ENCODE measurements at places on chromosomes 11 and 22.

DNA sequence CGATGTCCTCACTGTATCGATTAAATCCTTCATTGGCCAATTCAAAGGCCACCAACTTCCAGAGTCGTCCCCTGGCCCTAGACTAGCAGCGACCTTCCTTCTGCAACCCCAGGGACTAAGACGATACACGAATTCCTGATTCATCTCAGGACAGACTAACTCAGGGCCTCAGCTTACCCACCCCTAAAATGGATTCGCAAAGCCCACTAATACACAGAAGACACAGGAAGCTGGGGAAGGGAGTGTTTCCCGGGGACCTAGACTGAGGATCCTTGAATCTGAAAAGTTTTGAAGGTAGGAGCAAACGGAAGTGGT is 509 bp downstream of the LAMTOR1 start:
- DNase-seq = no peak

- no peak for DNase-seq
These were observed 453.6 kb downstream of the MN1 start for GRCh38 chr22:27347951-27348350.

DNA sequence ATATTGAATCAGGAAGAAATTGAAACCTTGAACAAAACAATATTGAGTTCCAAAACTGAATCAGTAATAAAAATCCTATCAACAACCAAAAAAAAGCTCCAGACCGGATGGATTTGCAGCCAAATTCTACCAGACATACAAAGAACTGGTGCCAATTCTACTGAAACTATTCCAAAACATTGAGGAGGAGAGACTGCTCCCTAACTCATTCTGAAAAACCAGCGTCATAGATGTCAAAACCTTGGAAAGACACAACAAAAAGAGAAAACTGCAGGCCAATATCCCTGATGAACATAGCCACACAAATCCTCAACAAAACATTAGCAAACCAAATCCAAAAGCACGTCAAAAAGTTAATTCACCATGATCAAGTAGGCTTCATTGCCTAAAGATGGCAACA is 353.8 kb downstream of the TMEM135 start:
- DNase-seq = no peak

DNA sequence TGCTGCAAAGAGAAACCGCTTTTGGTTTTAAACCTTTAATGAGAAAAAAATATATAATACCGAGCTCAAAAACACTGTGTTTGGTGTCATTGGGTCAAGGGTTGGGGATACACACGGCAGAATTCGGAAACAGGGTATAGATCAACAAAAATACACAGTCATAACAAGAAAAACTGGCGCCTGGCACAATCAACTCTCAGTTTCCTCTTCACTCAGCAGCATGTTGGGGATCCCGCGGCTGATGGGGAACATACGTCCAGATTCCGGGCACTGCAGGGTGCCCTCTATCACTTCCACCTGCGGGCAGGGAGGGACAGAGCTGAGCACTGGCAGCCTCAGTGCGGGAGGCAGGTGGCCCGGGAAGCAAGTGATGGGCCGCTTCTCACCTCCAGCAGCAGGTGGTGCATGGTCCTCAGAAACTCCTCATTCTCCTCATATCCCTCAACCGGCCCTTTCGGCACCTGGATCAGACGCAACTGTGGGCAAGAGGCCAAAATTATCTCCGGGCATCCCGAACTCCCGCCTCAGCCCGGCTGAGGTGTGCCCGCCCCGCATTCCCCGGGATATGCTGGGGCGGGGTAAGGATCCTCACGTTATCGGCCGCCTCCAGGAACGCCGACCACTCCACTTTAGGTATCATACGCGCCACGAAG is 561 bp downstream of the TRMT112 start:
- DNase-seq = no peak

GRCh38 chr11:37512156-37512780 is 914.2 kb upstream of the RAG2 start:
- DNase-seq = no peak

DNA sequence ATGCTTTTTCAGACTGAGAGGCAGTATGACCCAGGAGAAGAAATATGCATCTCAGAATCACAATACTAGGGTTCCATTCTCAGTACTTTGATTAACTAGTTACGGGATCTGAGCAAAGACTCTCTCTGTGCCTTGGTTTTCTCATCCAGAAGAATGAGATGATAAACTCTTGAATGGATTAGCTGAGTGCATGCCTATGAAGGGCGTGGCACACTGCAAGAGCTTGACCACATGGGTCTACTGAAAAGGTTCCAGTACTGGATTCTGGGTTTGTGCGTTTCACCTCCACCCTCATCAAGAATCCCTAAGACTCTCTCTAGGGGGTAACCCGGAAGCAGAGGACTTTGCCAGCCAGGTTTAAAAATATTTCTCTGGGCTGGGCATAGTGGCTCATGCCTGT is 25.6 kb downstream of the PGA5 start:
- DNase-seq = no peak

- peak; percentile 56 for DNase-seq
These were observed 953 bp upstream of the PACS1 start for GRCh38 chr11:66068923-66069714.
